ENCODE measurements at places on chromosomes 13 and 19.

- DNase-seq: no peak
Observed at GRCh38 chr13:50914176-50914700, 4.6 kb downstream of the RNASEH2B start.

DNA sequence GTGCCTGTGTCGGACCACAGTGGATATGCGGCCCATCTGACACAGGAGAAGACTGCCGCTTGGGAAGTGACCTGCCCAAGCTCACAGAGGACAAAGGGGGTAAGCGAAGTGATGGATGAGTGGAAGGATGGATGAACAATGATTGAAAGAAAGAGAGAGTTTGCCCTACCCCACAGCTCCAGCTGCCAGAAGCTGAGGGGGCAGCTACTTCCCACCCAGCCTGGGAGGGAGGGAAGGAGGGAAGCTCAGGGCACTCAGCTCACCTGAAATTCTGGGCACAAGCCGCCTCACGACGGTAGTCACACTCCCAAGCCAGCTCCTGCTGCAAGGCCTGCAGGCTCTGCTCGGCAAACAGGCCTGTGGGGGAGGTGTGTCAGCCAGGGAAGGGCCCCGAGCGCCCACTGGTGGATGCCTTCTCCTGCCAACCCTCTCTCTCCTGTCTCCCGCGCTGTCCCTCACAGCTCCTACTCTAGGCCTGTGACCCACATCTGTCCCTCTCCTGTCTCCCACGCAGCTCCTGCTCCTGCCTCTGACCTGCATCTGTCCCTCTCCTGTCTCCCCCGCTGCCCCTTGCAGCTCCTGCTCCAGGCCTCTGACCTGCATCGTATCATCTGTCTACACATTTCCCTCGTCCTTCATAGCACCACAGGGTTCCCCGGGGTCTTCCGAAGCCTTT is 12.0 kb upstream of the NUMBL start:
- DNase-seq: no peak

GRCh38 chr13:74930402-74931165 is 551.4 kb downstream of the TBC1D4 start:
- DNase-seq: peak; percentile 5

- DNase-seq: no peak
Observed at GRCh38 chr19:38649305-38650171, 2.1 kb downstream of the ACTN4 start.

- DNase-seq: no peak
Observed at GRCh38 chr19:30253581-30253996, 118.6 kb upstream of the ZNF536 start.

- no peak for DNase-seq
Observed at GRCh38 chr19:35911790-35912189, 3.7 kb upstream of the TYROBP start.

GRCh38 chr19:15550929-15551292 is 42.6 kb downstream of the CYP4F22 start:
- no peak for DNase-seq

DNA sequence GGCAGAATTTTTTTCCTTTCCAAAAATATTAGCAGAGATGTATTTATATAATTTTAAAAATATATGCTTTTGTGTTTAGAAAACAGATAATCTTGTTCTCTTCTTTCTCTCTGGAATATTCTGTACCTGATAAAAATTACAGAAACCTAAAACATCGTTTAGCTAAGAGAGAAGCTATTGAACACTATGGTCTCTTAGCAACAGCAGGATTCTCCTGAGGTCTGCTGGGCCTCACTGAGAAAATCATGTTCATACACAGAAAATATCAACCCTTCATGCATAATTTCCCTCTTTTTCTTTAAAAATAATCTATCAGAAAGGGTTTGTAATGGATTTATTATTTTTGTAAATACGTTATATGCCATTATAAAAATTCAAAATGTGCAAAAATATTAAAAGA is 242.2 kb downstream of the DCLK1 start:
- DNase-seq: no peak

- DNase-seq: no peak
Observed at GRCh38 chr19:51365211-51365964, 800 bp downstream of the ETFB start.
